ENCODE measurements at places on chromosomes 7 and 10.

DNA sequence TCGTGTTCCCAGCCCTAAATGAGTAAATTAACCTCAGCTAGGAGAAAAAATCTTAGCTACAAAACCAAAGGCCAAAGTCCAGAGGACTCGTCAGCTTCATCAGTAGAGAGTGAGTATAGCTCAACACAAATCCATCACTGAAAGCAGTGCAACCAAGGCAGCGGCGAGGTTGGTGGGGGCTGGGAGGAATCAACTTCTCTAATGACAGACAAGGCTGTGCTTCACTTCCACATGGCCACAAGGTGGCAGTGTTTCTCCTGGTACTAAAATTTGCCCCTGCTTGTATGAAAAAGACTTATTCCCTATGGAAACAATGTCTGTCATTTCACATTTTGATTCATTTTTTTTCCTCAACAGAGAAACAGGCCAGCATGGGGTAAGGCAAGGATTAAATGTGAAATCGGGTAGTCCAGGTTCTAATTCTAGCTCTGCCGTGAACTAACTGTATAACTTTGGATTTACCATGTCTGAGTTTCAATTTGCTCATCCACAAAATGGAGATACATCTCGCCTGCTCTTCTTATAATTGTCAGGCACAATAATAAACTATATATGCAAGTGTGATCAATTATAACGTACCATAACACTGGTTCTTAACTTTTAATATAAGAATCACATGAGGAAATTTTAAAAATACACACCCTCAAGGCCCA lies 39.3 kb downstream of the FAS start:
- DNase-seq = peak; percentile 58

GRCh38 chr7:150931199-150931869 lies 46.8 kb downstream of the KCNH2 start:
- DNase-seq = no peak

GRCh38 chr10:66513504-66513903 lies 412.3 kb upstream of the LRRTM3 start:
- no peak for DNase-seq

- no peak for DNase-seq
Observed at GRCh38 chr10:82558014-82558607, 683.1 kb downstream of the NRG3 start.

DNA sequence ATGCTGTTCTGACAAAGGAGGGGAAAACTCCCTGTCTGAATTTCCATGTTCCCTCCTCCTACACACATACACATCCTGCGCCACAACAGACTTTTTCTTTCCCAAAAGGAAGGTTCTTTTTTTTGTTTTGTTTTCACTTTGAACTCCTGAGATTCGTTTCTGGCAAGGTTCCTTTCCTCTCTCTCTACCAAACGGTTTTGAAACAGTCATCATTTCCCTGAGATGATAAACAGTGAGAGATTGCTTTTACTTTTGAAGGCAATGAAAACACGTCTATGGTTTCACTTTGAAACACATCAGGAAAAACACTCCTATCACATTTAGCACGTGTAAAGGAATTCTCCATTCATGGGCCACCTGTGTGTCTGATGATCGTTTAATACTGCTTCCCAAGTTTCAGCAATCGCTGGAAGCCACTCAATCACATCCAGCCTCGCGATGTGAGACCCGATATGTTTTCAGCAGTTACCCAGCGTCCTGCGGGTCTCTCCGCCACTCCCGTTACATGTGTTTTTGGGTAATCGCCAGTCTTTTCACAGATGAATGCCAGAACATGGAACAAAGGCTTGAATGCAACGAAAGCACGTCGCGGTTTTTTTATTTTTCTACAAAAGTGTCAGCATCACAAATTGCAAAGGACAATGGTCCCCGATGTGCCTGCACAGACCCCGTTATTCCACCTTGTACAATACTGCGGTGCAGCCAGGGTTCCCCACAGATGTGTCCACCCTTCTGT lies 62.8 kb upstream of the CUX1 start:
- no peak for DNase-seq

- DNase-seq = no peak
Observed at GRCh38 chr7:151883857-151884256, 6.9 kb upstream of the PRKAG2 start.

DNA sequence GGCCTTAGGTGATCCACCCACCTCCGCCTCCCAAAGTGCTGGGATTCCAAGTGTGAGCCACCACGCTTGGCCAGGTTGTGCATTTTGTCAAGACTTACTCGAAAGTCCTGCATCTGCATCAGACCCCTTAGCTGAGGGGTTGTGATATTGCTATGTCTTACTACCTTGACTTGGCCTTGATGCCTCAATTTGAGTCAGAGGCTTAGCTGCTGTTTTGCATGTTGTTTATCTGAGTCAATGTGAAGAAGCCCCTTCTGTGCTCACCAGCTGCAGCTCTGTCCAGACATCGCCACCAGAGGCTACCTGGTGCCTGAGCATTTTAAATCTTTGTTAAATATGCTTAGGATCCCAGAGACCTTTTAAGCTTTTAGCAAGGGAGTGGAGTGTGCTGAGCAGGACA lies 18.1 kb downstream of the UBE2D4 start:
- DNase-seq = no peak

- DNase-seq = no peak
Observed at GRCh38 chr10:80137031-80137862, 4.7 kb downstream of the PLAC9 start.

- no peak for DNase-seq
Observed at GRCh38 chr10:126661356-126661755, 9.1 kb downstream of the C10orf90 start.
